Stimulated activated CD4-positive, alpha-beta T cell treated with anti-CD3 and anti-CD28 coated beads, Interleukin-15, amount 100 ng/mL, for 24 hours (primary cell): ENCODE measurements at places on chromosomes 6 and 20.

GRCh38 chr6:169724494-169725124, at the start of gene PHF10:
PHF10 (minus strand) TSS chr6:169724500; CDS start chr6:169723931, 569 bp downstream.
- DNase-seq, result peak; percentile 82

- DNase-seq, result no peak
Observed at GRCh38 chr6:72406517-72406916, 215.3 kb upstream of the KCNQ5 start.

- no peak for DNase-seq
Observed at GRCh38 chr6:12528136-12528535, 188.4 kb upstream of the PHACTR1 start.

- DNase-seq, result no peak
Observed at GRCh38 chr6:42200035-42200434, 5.3 kb upstream of the GUCA1B start.

GRCh38 chr6:2721219-2721618, 29.5 kb downstream of the MYLK4 start:
- DNase-seq, result no peak

DNA sequence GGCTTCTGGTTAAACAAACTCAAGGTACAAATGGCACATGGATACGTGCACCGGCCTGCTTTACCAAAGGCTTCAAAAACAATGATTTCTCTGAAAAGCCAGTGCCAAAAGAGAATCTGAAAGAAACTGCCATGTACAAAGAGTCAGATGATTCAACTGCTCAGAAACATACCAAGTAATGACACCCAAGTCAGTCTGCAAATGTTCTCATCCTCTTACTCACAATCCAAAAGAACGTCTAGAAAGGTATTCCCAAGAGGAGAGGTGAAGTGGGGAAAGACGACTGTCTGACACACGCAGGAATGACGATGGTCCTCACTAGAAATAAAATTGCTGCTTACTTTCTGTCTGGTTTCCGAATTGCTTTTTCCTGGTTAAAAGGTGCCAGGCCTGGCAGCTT, 52.9 kb downstream of the NFATC2 start:
- DNase-seq, result no peak

DNA sequence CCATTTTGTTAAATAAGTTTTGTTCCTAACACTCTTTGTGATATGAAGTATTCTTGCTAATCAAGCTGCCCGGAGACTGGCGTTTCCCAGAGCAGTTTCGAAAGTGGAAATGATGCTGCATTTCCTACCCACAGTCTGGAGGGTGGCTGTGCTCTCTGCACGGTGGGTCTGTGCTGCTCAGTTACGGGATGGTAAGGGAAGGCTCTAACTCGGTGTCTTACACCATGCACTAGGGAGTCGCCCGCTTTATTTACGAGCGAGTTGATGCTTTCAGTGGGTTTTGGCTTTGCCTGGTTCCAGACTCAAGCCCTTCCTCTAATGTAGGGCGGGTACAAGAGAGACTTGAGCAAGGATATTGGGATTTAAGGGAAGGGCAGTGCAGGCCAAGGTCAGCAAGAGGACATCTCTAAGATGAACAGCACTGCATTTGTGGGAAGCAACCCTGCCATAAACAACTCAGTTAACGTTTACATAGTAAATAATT, 180.1 kb upstream of the AKAP12 start:
- no peak for DNase-seq

DNA sequence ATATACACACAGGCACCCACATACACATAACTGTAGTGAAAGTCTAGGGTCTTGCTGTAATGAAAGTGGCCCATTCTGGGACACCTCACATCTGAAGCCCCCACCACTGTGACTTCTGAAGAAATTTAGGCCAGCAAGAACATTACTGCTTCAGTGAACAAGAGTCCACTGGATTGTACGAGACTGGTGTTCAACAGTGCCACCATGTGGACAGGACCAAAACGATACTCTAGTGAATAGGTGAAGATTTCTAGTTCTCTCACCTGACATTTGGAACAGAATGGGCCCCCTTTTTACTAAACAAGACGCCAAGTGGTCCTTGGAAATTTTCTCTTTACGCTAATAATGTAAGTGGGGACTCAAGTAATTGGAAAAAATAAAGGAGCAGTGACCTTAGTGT, 156.9 kb downstream of the MAFB start:
- peak; percentile 21 for DNase-seq
